ENCODE measurements at places on chromosomes 4 and X.

- peak; percentile 67 for DNase-seq
These were observed 102.9 kb downstream of the CLCN4 start for GRCh38 chrX:10259716-10260115.

GRCh38 chr4:127001933-127002332 lies 630.8 kb upstream of the INTU start:
- DNase-seq = no peak

GRCh38 chr4:76420762-76421581 lies at the start of gene CCDC158:
CCDC158 (minus strand) TSS chr4:76421141; CDS start chr4:76403207, 17,934 bp downstream.
- DNase-seq = peak; percentile 18

- peak; percentile 70 for DNase-seq
These were observed 952.7 kb upstream of the SLIT2 start for GRCh38 chr4:19298998-19299397.

- no peak for DNase-seq
These were observed 76.5 kb upstream of the TSPAN7 start for GRCh38 chrX:38484607-38485498.

GRCh38 chr4:84501202-84501503 lies 2.1 kb upstream of the NKX6-1 start:
- no peak for DNase-seq

DNA sequence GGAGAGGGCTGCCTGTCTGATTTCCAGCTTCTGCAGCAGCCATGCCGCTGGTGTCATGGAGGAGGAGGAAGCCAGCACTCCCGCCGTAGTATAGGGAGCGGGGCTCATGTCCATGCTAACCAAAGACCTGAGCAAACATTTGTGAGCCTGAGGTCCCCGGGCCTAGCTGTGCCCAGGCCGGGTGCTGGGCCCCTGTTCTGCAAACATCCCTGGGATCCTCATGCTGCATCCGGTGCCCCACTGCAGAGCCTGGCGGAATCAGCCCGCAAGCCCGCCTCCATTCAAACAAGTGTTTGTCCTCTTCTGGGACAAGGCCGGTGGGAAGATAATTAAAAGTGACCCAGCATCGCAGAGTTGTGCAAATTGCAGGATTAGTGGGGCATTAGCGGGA lies 106.3 kb downstream of the SORCS2 start:
- no peak for DNase-seq

- no peak for DNase-seq
These were observed 179.1 kb upstream of the MAB21L2 start for GRCh38 chr4:150402871-150403272.

GRCh38 chr4:161704653-161705052 lies 459.1 kb downstream of the FSTL5 start:
- no peak for DNase-seq

DNA sequence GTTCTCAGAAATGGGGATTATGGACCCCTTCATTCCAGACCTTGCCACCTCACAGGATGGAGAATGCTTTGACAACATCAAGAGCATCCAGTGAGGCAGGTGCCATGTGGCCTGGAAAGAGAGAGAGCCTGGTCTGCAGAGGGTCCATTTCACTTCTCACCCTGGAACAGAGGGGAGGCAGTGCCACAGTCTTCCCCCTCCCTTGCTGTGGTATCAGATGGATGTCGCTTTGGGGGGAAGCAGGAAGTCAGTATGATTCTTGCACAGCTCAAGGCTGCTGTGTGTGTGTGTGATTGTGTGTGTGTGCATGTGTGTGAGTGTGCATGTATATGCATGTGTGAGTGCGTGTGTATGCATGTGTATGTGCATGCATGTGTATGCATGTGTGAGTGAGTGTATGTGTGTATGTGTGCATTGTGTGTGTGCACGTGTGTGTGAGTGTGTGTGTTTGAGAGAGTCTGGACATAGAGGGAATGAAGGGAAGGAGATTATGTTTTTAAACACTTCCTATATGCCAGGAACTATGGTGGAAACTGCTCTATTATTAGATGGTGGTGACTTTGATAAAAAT lies 328.6 kb upstream of the CLNK start:
- DNase-seq = no peak

DNA sequence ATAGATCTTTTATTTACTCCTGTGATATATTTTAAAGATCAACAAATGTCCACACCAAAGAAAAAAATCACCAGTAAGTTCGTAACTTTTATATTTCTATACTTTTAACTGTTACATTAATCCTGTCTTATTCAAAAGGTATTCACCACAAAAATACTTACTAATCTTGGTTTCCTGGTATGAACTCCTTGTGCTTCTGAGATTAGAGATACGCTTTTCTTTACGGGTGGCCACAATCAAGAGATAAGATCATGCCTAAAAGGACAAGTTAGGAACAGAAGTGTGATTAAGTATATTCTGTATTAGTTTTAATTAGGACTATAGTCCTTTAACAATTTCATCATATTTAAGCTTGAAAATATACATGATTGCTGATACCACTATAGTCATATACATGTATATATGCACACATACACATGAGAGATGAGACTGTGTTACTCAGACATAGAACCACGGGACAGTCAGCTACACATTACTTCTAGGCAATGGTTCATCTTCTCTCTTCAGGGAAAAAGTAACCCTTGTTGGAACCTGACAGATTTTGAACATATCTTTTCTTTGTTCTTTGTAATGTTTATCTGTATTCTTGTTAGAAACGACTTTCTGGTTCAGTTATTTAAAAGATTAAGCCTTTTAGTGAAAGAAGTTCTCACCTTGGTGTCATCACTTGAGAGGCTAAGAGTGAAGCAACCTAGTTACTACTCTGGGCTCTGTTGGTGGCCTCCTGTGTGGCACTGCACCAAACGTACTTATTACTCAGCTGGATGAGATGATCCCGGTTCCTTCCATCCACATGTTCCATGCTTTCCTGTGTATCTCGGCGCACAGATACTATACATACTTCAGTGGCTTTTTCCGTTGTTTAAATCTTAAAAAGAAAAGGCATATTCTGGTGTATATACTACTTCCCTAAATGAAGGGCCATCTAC lies 146.1 kb downstream of the CBR4 start:
- DNase-seq = peak; percentile 72

- peak; percentile 56 for DNase-seq
These were observed 64.5 kb upstream of the STX18 start for GRCh38 chr4:4606321-4606720.

GRCh38 chr4:52711272-52711671 lies 40.0 kb downstream of the ERVMER34-1 start:
- no peak for DNase-seq

- no peak for DNase-seq
These were observed 72.0 kb downstream of the CHST7 start for GRCh38 chrX:46645614-46646013.

DNA sequence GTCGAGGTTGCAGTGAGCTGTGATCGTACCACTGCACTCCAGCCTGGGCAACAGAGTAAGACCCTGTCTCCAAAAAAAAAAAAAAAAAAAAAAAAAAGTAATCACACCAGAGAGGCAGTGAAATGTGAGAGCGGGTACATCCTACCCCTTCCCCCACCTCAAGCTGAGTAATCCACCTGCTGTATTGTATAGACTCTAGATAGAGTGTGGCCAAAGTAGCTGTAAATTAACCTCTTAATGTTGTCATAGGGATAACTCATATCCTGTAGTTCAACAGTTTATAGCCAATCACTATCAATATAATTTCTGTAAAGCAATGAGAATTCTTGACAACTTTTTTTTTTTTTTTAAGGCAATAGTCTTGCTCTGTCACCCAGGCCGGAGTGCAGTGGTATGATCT lies 30.8 kb downstream of the TNIP2 start:
- no peak for DNase-seq

GRCh38 chr4:76722838-76723237 lies 175.1 kb downstream of the SOWAHB start:
- DNase-seq = no peak

- DNase-seq = no peak
These were observed 255.9 kb downstream of the ADAMTS3 start for GRCh38 chr4:72313121-72313520.

GRCh38 chrX:110286106-110286505 lies 31.8 kb downstream of the AMMECR1 start:
- DNase-seq = peak; percentile 91

DNA sequence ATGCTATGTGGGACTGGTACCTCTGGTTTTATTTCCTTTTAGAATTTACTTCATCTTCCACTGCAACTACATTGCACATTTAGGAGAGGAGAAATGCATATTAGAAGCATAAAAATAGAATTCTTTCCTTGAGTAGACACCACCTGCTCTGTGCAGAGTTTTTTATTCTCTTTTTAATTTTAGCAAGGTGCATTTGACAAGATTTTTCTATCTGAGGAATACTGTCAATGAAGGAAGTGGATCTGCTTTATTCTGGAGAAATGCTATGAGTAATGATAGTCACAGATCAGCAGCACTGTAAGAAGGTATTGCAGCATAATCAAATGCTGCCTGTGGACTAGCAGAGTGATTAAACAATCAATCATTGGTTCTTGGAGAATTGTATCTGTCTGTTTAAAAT lies 1038.3 kb downstream of the RAPGEF2 start:
- DNase-seq = no peak

- no peak for DNase-seq
These were observed 466.0 kb downstream of the DMD start for GRCh38 chrX:32745323-32745722.

DNA sequence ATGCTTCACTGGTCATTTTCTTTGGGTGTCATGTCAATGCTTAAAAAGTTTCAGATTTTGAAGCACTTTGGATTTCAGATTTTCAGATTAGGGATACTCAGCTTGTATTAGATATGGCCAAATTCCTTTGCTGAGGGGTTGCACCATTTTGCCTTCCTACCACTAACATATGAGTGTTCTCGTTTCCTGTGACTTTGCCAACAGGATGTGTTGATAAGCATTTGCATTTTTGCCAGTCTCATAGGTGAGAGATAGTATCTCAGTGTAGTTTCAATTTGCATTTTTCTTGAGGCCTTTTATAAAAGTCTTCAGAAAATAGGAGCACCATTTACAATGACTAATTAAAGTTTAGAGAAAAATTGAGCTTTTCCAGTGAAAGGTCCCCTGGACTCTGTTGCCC lies 71.6 kb upstream of the CLCN4 start:
- DNase-seq = no peak

GRCh38 chr4:17165286-17165685 lies 266.8 kb upstream of the LDB2 start:
- DNase-seq = peak; percentile 63

DNA sequence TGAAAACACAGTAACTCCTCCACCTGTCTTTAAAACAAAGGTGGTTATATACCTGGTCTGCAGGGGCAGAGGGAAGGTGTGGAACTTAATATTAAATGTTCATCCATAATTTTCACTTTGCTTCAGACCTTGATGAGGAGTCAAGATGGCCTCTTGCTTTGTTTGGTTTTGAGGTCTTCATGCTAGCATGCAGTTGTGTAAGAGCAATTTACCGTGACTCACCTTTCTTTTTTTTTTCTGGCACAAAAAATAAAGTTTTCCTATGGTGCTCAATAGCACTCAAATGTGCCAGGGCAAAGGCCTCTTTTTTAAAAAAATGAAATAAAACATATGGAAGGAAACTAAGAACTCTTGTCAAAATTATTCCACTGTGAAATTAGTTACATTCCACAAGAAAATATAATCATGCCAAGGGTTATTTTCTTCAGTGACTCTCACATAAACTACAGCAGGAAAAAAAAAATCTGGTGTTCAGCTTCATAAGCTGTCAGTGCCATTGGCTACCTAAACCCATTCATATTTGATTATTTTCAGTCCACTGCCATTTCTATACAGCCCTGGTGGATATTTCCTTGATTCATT lies 128.2 kb downstream of the SLC7A11 start:
- peak; percentile 45 for DNase-seq

Data from fibroblast of skin of right biceps (primary cell).